ENCODE measurements at places on chromosomes 12 and 14.

DNA sequence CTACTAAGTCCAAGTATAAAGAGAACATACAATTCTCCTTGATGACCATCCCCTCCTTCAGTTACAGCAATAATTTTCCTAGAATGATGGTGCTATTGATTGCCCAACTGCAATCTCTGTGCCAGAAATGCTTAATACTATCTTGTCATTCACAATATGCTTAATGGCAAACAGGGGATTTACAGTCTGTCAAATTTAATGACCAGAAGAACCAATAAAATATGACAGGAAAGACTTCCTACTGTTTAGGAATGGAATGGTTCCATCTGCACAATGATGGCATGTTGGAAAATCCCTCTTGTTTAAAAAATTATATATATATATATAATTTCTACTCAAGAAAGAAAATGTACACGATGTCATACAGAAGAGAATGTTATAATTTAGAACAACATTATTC lies 623.2 kb downstream of the CCER1 start:
- DNase-seq: no peak

DNA sequence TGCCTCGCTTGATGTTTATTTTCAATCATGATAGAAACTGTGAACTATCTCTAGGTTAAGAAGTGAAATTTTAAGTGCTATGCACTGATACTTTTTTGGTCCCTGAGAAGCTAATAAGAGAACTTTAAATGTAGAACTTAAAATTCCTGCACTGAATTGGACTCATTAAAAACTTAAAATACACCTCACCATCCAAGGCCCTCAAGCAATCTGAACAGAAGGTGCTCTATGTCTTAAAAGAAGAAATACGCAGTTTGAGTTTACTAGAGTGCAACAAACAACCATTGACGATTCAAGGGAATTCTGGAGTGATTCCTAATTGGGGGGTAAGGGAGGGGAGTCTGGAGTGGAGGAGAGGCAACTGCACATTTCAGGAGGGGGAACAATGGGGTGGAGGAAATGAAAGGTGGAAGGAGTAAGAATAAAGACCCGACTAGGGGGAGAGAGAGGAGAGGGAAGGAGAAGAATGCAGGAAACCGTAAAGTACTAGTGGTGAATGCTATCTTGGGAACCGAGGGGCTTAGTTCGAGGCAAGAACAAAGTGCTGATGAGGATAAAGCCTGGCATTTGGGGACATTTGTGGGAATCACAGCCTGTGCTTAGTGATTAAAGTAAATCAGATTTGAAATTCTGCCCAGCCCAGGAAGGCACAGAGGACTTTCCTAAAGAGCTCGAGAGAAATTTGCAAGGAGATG lies 389.7 kb downstream of the AACS start:
- DNase-seq: no peak

GRCh38 chr12:83939718-83940117 lies 972.9 kb downstream of the SLC6A15 start:
- no peak for DNase-seq

DNA sequence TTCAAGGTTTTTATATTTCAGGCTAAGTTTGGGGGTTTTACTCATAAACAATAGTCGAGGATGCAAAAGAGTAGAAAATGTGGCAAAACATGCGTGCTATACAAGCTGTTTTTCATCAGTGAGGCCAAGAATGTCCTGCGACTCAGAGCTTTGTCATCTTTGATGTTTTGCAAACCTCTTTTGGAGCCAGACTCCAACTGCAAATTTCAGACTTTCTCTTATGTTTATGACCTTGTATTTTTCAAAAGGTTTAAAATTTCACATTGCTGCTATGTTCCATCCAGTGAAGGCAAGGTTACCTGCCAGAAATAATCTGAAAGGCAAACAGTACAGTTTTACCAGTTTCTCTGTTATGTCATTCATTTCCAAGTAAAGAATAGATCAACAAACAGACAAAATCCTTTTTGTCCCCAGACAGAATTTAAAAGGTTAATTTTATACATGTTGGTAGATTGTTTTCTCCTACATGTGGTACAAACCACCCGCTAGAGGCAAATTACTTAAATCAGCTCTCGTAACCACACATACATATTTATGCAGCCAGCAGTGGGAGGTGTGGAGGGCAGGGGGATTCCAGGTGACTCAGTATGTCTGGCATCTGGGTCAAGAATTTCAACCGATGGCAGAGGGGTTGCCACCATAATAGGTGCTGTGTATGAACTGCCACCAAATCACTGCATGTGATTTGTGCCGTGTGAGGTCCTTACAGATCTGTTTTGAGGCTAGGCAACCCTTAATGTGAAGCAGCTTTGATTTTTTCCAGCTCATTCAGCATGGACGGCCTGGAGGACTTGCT lies 119.8 kb upstream of the CPM start:
- no peak for DNase-seq

GRCh38 chr12:64335886-64336466 lies 54.6 kb downstream of the C12orf56 start:
- no peak for DNase-seq

DNA sequence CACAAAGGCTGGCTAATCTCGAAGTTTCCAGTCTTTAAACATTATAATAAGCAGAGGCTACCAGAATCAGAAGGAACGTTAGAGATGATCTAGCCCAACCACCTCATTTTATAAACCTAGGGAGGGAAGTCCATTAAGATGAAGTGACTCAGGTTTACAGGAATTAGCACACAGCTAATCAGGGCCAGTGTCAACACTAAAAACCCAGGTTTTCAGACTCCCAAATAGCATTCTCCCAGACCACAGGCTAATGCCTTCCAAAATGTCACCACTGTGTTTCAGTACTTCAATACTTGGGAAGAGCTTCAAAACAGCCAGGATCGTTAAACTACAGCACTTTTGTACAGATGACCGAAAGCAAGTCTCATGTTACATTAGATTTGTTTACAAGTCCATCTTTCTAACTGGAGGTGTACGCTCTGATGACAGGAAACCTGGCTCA lies 89.2 kb downstream of the FOXN3 start:
- DNase-seq: no peak

GRCh38 chr14:41608681-41609390 lies 2.2 kb downstream of the LRFN5 start:
- no peak for DNase-seq

- peak; percentile 22 for DNase-seq
Observed at GRCh38 chr14:20427231-20428009, 8.5 kb downstream of the KLHL33 start.

DNA sequence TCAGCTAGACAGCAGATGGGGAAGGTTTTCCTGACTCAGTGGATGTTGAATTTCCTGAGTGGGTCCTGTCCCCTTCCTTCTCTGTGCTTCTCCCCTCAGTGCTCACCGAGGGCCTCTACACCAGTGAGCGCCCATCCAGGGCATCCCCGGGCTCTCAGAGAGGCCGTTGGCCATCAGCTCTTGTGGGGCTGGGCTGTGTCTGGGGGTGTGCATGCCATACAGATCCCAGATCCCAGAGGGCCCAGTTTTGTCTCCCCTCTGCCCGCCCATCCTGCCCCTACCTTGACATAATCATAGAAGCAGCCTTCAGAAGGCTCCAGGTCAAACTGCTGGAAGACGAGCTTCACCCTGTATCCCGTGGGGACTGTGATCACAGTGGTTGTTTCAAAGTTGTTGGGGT lies 1.1 kb downstream of the C1R start:
- no peak for DNase-seq

DNA sequence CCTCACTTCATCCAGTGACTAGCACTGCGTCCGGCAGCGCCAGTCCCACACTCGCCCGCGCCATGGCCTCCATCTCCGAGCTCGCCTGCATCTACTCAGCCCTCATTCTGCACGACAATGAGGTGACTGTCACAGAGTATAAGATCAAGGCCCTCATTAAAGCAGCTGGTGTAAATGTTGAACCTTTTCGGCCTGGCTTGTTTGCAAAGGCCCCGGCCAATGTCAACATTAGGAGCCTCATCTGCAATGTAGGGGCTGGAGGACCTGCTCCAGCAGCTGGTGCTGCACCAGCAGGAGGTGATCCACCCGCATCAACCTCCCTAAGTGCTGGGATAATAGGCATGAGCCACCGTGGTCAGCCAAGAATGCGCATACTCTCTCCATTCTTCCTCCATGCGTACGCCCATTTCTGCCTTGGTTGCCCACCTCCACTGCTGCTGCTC lies 59.9 kb downstream of the IRF2BPL start:
- DNase-seq: peak; percentile 47

DNA sequence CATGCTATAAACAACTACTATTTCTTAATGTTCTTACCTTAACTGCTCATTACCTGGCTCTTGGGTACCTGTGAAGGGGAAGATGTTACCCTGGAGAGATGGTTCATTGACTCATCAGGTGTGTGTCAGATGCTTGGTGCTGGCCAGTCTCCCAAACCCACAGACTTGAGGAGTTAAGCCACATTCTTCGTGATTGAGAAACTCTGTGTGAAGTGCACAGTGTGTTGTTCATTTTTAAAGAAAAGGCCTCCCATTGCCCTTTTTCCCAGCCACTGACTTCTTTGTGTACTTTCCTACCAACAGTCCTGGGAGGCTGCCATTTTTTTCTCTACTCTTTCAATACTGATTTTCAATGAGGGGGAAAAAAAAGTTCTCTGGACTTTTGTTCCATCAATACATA lies 3.2 kb downstream of the MGST1 start:
- DNase-seq: no peak

GRCh38 chr14:30317729-30318128 lies 241.2 kb upstream of the G2E3 start:
- no peak for DNase-seq

DNA sequence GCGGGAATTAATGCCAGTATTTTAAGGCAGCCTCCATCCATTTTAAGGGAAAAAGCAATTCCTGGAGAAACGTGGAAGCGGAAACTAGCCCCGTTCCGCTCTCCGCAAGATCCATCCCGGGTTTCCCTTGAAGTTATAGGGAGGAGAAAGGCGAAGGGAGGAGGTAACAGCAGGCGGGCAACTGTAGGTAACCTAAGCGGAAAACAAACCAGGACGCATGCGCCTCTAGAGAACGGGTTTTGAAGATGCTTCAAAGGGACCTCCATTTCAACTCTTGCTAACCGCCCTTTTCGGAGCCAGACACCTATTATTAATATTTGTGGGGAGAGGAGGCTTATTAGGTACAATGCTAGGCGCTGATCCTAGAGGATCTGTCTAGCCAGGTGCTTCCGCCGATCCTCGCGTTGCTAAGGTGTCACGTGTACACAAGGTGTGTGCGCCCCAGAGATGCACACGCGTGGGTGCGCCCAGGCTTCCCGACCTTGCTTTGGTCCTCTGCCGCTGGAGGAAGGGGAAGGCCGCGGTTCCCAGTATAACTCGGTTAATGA lies 6.2 kb downstream of the TBX5 start:
- DNase-seq: no peak

DNA sequence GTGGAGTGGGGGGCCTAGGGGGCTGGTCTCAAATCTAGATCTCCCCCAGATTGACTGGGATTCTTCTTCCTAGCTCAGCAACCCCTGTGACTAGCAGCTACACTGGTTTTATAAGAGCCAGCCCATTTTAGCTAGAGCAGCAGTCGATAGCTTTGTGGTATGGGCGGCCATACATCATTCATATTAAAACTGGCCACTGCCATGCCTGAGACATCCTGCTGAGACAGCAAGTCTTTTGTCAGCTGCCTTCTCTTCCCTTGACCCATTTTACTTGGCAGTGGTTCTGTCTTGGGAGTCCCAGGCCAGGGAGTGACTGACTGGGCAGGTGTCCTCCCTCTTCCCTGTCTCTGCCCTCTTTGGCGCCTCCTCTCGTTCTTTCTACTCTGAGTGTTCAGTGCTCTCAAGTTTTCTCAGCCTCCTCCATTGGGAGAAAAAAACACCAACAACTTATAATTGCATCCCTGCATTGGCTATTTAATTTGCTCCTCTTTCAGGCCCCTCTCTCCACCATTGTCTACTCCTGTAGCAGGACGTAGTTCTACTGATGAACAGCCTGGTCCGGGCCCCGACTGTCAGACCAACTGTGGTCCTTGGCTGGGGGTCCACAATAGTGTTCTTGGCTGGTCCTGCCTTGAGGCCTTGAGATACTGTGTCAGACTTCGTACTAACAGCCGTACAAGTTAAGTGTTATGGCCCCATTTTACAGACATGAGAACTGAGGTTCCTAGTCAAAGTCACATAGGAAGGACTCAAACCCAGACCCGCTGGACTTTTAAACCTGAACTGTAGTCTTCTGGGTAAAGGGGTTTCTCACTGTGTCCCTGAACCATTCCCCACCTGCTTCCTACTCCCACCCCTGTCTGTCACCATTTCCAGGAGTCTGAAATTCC lies 18.3 kb upstream of the JDP2 start:
- no peak for DNase-seq

DNA sequence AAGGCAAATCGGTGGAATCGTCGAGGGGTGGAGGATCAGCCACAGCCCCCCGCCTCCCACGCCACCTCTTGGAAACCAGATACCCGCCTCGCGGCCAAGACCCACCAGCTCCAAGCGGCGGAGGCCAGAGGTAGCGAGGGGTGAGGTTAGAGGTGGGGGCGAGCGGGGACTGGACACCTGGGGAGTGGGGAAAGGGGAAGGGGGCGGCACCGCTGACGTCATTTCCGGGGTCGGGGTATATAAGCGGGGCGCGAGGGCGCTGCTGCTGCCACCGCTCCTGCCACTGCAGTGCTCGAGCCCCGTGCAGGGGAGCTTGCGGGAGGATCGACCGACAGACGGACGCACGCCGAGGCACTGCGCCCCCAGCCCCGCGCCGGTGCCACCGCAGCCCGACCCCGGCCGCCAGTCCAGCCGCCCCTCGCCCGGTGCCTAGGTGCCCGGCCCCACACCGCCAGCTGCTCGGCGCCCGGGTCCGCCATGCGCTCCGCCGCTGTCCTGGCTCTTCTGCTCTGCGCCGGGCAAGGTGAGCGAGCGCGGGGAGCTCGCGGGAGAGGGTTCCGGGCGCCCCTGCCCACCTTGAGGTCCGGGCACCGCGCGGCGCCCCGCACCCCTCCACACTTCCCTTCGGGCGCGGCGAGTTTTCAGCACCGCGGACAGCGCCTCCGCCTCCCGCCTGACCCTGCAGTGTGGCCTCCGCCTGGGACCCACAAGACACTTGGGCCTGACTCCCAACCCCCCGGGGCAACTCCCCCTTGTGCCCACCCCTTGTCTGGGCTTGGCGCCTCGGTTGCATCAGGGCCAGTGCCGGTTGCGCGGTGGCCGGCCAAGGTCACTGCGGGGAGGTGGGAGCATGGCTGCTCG lies at the start of gene CHGA:
Gene CHGA (plus strand): TSS at position 268 of the 861 bp plus-strand sequence. CDS start 210 bp downstream, at position 478.
- DNase-seq: no peak

DNA sequence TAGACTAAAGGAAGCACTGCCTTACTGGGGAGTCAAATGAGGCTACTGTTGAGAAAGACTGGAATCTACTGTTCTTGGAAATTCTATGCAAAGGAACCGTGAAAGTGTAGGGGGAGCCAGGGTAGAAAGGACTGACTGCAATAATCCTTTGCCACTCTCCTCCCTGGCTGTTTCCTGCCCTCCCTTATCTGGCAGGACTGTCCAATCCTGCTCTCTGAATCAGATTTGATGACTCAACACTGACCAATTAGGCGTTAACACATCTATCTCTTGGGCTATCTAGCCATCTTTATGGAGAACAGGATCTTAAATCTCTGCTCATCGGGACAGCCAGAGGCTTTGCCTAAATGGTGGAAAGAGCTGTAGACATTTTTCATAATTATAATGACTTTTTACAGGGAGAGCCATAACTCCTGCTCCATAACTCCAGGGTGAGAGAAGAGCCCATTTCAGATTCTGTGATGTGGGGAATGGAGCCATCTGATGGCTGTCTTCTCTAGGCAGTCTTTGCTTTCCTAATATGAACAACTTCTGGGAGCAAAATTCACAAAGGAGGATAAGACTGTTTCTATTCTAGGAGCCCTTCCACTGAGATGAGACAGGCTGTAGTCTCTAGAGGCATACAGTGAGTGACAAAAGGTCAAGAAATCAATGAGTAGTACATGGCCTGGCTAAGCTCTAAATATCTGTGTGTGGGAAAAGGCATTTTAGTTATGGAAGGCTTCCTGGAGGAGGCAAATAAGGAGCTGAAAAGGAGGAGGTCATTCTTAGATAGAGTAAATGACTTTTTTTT lies 68.9 kb upstream of the CISTR start:
- DNase-seq: no peak

Measured in NCI-H2029 (cell line).